ENCODE measurements at places on chromosomes 1 and 21.

- DNase-seq: no peak
Measured at GRCh38 chr1:24206516-24207394, 19.7 kb upstream of the IFNLR1 start.

GRCh38 chr1:21933397-21934248 lies 3.5 kb downstream of the HSPG2 start:
- no peak for DNase-seq

DNA sequence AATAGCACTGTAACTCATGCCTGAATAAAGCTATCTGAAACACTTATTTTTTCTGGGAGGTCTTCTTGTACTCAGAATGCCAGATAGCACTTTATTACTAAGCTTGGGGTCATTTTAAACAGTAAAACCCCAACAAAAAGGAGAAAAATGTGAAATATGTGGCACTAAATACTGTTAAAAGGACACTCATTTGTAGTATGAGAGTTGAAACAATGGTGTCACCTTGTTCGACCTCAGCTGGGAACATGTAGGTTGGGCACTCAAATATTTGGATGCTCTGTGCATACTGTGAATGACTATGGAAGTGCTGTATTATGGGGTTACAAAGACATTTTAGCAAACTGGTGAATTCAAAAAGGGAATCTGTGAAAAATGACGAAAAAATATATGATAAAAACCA lies 53.9 kb downstream of the SELENOF start:
- DNase-seq: peak; percentile 9

- DNase-seq: no peak
Measured at GRCh38 chr1:147502760-147503159, 38.5 kb upstream of the BCL9 start.

GRCh38 chr1:153563483-153563901 lies 2.2 kb downstream of the S100A2 start:
- no peak for DNase-seq

- peak; percentile 64 for DNase-seq
Measured at GRCh38 chr21:26967062-26967913, at the start of gene ADAMTS5. Gene ADAMTS5, minus strand, starts transcription at chr21:26967088. Its CDS starts 697 bp downstream, at chr21:26966391.

- no peak for DNase-seq
Measured at GRCh38 chr1:157870490-157870889, 28.9 kb upstream of the CD5L start.

DNA sequence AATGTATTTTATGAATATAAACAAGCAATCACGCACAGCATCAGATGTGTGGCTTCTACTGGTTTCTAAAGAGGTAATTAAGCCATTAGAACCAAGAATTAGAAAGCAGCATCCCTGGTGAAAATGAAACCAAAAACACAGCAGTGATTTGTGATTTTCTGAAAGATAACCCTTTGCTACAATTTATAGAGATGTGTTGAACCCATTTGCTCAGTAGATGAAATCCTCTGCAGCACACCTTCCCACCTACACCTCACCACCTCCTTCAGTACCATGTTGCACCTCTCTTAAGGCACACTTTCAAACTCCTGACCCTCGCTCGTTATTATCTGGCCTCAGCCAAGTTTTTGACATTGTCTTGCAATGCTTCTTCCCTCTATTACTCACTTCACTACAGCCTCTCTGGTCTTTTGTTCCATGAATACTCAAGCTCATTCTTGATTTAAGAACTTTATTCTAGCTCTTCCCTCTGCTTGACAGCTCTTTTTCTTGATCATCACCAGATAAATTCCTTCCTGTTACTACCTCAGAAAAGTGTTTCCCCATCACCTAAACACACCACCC lies 38.6 kb downstream of the NSL1 start:
- peak; percentile 11 for DNase-seq

DNA sequence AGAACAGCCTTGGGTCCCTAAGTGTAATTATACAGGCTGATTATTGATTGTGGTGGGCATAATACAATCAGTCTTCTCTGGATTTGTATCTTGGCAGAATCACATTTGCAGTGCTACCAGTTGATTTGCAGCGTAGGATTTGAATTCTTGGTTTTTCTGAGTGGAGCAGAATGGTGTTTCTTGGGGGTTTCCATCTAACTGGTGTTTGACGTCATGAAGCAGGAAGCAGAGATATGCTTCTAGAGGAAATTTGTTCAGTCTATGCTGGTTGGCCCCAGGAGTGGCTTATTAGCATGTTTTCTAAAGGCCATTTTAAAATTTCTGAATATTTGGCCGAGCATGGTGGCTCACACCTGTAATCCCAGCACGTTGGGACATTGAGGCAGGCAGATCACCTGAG lies 3.4 kb downstream of the CTTNBP2NL start:
- peak; percentile 48 for DNase-seq

DNA sequence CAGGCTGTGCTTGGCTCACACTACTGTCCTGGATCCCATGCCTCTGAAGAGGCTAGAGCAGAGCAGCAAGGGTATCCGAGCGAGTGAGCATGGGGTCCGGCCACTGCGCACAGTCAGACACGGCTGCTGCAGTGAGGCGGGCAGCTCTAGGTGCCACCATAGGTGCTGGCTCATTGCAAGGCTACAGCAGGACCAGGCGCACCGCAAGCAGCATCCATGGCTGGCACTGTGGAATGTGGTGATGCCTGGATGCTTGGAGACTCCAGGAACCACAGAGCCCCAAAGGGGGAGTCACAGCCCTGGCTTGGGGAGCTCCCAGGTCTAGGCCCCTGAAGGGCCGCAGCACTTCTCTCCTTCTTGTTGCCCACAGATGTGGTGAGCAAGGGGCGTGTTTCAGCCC lies 47.2 kb downstream of the ATP6V1G3 start:
- DNase-seq: no peak

GRCh38 chr1:67792103-67792502 lies 41.2 kb downstream of the GNG12 start:
- DNase-seq: peak; percentile 69

DNA sequence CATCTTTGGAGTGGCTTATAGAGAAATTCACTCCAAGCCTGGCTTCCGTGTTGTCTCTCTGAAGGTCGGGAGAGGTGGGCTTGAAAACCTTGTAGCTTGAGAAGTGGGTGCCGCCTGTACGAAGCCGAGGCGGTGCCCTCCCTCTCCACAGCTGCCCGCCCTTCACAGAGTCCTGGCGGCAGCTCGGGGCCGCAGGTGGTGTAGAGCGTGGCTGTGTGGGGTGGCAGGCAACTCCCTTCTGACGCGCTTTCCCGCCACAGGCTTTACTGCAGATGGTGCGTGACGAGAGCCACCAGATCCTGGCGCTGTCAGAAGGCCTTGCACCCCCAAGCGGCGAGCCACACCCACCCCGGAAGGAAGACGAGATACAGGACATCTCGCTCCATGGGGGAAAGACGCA lies 33.1 kb upstream of the DIP2A start:
- DNase-seq: no peak

- peak; percentile 84 for DNase-seq
Measured at GRCh38 chr1:38009088-38009840, 3.3 kb upstream of the UTP11 start.

DNA sequence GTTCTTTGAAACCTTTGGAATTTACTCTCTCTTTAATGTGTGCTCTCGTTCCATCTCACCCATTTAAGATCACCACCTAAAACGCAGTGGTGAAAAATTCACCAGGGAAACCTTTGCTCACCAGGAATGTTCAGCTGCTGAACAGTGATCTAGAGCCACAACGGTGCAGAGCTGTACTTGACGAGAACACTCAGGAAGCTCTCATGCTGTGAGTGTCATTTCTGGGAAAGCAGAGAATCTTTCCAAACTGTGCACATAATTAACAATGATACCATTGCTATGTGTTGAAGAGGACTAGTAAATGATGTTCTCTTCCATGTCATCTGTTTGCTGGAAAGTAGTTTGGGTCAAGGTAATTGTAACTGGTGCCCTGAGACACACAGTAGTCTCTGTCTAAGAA lies 117.1 kb downstream of the ZZZ3 start:
- no peak for DNase-seq

GRCh38 chr21:14120091-14120734 lies 90.5 kb downstream of the LIPI start:
- DNase-seq: peak; percentile 4

- DNase-seq: peak; percentile 59
Measured at GRCh38 chr1:63779338-63780211, 5.8 kb downstream of the ROR1 start.

- peak; percentile 73 for DNase-seq
Measured at GRCh38 chr1:27395441-27396195, 3.2 kb downstream of the GPR3 start.

GRCh38 chr1:232769733-232770132 lies 35.5 kb upstream of the MAP10 start:
- no peak for DNase-seq

DNA sequence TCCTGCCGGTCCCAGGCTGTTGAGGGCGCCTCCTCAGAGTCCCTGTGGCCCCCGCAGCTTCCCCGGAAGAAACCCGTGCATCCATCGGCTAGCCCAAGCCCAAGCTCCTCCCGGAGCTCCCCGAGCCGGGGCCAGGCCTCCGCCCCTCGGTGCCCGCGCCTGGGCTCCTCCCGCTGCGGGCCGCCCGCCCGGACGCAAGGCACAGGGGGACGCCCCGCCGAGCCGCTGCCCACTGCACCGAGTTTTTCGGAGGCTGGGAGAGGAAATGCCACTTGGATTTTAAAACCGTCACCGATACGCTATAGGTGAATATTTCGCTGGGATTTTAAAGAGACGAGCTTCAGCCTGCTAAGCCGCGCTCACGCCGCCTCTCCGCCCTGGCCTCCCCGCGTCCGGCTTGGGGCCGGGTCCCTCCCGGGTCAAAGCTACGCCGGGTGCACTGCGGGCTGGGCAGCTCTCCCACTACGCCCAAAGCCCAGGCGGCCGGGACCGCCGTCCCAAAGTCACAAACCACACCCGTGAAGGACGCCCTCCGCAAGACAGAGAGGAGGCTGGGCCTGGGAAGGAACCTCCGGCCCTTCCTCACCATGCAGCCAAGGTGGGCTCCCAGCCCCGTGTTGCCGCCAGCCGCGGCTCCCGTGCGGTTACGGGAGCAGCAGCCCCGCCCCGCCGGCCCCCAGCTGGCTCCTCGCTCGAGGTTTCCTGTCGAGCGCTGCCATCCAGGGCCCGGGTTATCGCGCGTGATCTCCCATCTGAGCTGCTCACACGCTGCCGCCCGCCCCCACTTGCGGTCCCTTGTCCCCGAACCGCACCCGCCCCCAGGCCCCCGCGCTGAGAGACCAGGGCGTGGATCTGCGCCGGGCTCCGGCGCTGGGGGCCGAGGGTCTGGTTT lies 63.2 kb downstream of the CD247 start:
- peak; percentile 13 for DNase-seq

- DNase-seq: no peak
Measured at GRCh38 chr1:67761091-67761490, 72.2 kb downstream of the GNG12 start.
